ENCODE measurements at places on chromosomes 4 and X. TPM values are rescaled to one million over a fixed set of nuclear protein-coding genes. Genes with fewer than 3 reads are reported as not detected.

DNA sequence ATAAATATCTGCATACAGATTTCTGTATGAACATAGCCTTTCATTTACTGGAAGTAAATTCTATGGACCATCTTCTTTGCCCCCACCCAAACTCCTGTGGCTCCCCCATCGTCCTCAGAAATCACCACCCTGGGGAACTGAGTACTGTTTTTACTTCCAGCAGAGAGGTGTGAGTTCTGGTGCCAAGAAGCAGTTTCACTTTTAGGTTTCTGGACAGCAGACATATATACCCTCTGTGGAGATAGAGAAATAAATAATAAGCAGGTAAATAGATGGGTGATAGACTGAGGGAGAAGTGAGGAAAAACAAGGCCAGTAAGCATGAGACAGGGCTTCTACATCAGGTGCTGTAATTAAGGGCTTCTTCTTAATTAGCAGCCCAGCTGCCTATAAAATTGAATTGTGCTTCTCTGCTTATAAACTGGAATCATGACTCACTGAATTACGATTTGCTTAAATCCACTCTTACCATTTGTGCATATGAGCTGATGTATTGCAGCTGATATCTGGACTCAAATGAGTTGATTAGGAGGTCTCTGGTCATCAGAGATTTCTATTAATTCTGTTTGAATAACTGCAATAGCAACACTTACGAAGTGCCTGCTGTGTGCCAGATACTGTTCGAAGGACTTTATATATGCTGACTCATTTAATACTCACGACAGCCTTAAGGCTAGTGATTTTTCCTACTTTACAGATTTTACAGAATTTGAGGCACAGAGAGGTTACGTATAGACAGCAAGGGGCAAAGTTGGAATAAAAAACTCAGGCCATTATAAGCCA, 60.8 kb upstream of the DHX15 start:
- no peak for DNase-seq

GRCh38 chr4:81021142-81021944, 9.2 kb upstream of the BMP3 start:
- DNase-seq, result no peak

DNA sequence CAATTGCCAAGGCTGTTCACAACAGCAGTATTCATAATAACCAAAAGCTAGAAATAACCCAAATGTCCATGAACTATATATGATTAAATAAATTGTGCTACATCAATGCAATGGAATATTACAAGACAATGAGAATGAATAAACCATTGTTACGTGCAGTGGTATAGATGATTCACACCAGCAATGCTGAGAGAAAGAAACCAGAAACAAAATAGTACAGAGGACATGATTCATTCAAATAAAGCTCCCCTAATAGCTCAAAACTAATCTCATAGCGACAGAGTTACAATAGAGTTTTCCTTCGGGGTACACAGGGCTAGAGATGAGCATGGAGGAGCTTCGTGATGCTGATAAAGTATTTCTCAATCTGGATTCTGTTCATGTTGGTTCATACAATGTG, 148.1 kb upstream of the SPANXN1 start:
- DNase-seq, result no peak

- DNase-seq, result no peak
Observed at GRCh38 chrX:136773648-136774047, 7.1 kb downstream of the ARHGEF6 start.

DNA sequence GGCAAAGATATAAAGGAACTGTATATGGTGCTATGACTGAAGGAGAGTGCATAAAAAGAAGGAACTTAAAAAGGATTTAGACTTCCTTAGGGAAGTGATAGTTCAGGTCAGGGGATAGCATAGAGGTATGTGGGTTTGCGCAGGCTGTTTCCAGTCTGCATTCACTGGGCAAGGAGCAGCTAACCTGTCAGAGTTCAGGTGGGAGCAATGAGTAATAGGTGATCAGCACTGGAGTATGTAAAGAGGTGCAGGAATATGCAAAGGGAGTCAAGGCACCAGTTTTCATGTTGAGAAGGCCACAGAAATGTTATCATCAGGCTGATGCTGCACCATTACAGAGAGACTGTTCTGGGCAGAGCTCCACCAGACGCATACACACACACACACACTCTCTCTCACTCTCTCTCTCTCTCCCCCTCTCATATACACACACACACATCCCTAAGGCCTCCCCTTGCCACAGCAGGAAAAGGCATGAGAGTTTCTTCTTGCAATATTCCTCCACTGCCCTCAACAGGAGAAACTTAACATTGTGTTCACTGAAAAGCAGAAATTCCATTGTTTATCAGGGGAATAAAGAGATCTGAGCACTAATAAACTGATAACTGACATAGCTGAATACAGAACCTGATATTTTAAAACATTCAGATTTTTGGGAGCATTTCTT, 256.4 kb upstream of the GRID2 start:
- no peak for DNase-seq

GRCh38 chr4:86536151-86536550, 58.0 kb upstream of the PTPN13 start:
- DNase-seq, result no peak

GRCh38 chrX:71996136-71996535, 85.5 kb downstream of the NHSL2 start:
- no peak for DNase-seq

- no peak for DNase-seq
Observed at GRCh38 chr4:176631611-176632010, 161.1 kb downstream of the VEGFC start.

- DNase-seq, result no peak
Observed at GRCh38 chr4:180152831-180153230, 2090.4 kb upstream of the TENM3 start.

DNA sequence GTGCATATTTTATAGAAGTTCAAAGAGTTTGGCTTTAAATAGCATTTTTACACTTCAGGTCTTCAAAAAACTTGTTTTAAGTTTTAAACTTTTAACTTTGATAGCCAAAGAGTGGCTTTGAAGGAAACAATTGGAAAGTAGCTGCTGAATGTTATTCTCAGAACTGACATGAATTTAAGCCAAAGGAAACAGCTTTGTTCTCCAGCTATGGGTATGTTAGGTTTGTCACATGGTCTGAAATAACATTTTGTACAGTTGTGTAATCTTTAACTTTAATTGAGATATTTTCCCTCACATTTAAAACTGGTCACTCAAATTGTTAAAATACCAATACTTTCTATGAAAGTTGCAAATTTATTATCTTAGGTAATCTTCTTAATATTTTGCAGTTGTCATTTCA, 564.7 kb downstream of the IL15 start:
- DNase-seq, result no peak

DNA sequence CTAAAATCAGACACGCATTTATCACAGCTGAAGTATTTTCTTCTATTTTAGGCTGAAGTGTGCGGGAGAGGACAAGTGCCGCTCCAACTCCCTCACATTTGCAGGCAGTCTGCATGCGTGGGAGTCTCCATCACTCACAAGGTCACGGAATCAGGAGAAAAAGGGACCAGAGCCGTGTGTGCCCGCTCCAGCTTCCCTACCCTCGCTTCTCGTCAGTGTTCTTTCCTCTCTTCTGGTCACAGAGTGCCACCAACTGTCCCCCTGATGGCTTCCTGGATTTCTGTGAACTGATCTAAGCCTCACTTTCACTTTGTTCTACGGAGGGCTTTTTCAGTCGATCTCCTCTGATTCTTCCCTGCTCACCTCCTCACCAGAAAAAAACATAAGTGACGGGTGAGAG, 407.4 kb upstream of the AADAT start:
- no peak for DNase-seq

DNA sequence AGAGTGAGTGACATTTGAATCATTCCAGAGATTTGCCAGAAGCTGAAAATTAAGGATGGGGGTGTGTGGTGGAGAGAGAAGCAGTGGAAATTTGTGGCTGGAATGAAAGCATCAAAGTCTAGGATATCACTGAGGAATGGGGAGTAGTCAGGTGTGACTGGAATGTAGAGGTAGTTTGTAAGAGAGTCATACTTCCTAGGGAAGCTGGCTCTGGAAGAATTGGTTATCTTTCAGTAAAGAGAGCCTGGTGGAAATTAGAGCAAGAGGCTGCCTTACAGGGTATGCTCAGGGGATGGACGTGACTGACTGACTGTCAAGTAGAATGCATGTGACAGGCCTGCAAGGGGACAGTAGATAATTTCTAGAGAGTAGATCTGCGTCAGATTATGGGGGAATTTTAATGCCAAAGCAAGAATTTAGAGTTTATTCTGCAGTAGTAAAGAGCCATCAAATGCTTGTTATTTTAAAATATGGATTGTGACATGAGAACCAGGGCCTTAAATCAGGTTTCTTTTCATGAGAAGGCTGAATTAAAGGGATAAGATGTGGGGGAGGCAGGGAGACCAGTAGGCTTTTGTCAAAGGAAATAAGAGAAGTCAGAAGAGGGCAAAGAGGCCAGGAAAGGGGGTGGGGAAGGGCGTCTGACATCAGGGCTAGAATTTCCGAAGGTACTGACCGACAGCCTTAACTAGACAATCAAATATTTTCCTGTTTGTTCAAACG, 109.9 kb downstream of the AFF1 start:
- no peak for DNase-seq

- no peak for DNase-seq
Observed at GRCh38 chr4:22315628-22316027, 200.2 kb downstream of the ADGRA3 start.

DNA sequence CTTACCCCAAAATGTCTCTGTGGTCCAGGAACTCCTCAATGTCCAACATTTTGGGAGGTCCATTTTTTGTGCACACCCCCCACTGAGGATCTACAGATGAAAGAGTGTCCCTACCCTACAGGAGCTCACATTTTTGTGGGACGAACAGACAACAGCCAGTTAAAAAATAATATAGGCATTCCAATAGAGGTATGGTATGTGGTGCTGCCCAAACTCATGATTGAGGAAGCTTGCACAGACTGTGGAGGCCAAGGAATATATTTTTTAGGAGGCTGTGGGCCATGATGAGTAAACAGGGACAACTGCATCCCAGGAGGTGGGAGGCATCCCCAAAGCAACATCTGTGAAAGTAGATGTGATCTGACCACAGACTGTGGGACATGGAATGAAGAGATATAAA, 181.0 kb upstream of the HCCS start:
- no peak for DNase-seq

DNA sequence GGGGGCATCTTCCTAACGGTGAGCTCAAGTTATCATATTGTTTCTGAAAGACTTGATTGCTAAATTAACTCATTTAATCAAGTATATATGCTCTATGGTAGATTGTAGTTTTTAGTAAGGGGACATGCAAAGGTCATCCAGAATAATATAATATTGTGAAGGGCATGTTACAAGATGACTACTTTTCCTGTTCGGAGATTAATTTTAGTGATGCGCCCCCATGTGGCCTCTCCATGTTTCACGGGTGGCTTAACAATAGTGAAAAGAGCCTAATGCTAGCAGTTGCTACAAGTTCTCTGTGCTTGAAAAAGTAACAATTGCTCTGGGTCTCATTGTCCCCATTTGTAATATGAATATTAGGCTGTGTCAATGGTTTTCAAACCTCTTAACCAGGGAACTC, 12.2 kb downstream of the SMPX start:
- DNase-seq, result no peak

DNA sequence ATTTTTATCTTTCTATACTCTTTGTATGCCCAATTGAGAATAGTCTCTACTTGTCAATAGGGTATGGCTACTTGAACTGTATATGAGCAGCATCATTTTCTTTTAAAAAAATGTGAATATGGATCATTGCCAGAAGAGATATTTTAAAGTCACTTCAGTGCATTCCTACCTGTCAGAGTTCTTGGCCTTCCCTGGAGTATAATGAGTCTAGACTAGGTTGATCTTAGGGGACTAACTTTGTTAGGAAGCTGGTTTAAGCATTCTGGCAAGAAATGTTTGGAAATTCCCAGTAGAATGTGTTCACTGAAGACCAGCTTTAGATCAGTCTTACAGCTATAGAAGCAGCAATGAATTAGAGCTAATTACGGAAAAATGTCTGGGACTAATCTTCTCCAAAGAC, 178.2 kb downstream of the FAT4 start:
- DNase-seq, result no peak

- DNase-seq, result no peak
Observed at GRCh38 chr4:87806520-87806919, 7.2 kb downstream of the IBSP start.

- no peak for DNase-seq
Observed at GRCh38 chrX:153681175-153681574, 6.6 kb upstream of the SLC6A8 start.

DNA sequence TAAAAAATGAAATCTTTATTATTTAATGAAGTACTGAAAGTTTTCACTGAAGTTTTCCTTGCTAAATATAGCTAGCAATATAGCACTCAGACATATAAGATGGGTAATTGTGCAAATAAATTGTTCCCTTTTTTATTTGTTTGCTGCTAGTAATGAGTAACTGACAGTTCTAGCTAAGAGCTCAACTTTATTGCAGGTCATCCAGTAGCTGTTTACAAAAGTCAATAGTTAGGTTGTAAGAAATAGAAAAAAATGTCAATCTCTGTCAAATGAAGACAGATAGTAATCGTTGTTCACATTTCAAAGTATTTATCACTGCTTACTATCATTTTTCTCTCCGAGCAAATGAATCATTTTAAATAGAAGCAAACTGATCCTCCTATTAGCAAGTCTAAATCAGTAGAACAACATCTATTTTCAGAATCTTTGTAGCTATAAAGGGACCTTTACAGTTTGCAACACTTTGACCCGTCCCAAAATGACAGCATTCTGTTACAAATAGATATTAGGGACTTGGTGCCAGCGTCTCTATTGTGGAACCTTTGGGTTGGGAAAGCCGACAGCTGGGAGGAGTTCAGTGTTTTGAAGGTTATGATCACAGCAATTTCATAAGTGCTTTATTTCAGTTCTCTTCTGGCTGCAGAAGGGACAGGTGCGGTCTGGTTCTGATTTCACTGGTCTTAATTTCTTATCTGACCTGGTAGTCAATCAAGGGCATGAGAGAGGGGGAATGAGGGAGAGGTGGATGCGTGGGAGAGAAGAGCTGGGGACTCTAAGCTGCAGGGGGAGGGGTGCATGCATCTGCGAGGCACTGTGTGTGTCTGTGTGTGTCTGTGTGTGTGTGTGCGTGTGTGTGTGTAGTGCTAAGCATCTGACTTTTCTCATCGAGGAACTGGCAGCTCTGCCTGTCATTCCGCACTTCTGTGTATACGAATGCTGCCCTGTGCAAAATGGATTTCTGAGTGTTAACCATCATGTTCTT, 227.9 kb upstream of the PITX2 start:
- no peak for DNase-seq

- peak; percentile 15 for DNase-seq
Observed at GRCh38 chr4:109294006-109294405, 8.5 kb downstream of the COL25A1 start.

The GNRHR gene
- polyA plus RNA-seq, result not detected

The SPIN2A gene
- 0.44 TPM for polyA plus RNA-seq

The NKX6-1 gene
- polyA plus RNA-seq, result not detected

The WDR17 gene
- not detected for polyA plus RNA-seq

The MAOA gene
- 13.4 TPM for polyA plus RNA-seq

The NDP gene
- polyA plus RNA-seq, result not detected

The ENPP6 gene
- not detected for polyA plus RNA-seq

The HERC5 gene
- polyA plus RNA-seq, result 0.13 TPM

The CENPI gene
- 5.1 TPM for polyA plus RNA-seq

Measured in HepG2 (cell line).